ENCODE measurements at places on chromosomes 7 and 10.

DNA sequence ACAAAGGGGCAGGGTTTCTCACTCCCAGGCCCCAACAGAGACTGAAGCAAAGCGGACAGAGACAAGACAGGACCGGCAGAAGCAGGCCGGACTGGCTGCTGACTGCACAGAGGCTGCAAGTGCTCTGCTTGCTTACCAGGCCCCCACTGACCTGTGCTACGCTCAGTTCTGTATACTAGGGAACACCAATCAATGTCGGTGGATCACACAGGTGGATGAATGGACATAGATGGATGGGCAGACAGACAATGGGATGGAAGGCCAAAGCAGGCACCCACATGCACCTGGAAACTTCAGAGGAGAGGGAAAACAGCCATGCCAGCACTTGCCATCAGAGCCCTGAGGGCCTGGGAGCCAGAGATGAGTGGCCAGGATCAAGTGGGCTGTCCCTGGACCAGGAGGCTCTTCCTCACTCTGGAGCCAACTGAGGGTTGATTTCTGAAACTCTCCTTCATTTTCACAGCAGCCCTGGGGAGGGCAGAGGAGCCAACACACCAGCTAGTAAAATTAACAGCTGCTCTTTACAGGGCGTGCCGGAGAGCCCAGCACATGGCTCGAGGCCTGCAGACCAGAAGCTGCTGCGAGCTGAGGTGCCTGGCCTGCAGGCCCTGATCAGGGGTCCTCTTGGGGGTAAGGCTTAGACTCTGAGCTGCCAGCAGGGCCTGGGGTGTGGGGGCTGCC lies 243.6 kb downstream of the KCNMA1 start:
- peak; percentile 33 for DNase-seq

DNA sequence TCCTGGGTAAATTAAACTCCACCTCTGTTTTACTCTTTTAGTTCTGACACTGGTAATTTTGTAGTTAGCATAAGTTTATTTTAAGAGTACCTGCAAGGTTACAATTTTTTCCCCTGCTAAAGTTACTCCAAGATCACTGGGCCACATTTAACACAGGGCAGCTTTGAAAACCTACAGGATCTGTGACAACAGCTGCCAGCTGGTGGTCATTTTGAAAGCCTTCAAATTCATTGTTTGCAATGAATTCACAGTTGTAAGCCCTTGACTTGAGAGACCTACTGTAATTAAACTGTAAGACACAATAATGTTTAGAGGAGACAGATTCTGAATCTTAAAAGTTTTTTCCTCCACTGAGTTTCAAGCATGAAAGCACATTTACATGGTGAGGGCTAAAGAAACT lies 129.6 kb downstream of the CNOT4 start:
- DNase-seq, result peak; percentile 69

DNA sequence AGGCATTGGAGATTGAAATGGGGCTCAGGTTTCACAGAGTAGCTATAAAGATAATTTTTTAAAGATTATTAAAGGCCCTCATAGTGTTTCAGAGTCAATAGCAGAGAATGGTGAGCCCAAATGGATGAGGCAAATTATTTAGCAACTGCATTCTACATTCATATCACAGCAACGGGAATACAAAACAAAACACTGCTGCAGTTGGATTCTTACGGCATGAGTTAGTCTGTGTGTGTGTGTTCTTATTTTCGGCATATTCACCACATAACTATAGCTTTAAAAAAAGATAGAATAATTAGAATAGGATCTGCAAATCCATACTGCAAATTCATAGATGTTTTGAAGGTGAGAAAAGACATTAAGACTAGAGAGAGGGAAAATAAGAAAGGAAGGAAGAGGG lies 66.0 kb downstream of the SUGCT start:
- no peak for DNase-seq

DNA sequence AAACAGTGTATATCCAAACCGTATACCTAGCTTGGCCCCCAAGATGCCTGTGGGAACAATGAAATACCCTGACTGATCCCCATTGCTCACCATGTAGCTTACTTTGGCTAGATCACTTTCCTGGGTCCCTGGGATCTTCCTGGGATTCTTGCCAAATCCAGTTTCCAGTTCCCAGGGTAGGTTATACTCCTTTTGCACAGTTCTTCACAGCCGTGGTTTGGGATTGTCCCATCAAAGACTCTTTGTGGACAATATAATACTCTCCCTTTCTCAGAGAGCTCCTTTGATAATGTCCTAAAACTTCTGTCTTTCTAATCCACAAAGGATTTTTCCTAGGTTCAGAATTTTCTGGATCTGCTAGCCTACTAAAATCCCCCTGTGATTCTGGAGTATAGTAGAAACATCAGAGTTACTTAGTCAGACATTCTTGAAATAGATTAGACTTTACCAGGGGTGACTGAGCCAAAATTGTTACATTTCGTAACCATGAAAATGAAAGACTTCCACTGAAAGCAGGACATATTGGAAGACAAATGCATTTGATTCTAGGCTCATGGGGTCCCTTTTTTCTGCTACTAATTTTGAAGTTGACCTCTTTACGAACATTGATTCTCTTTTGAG lies 388.3 kb upstream of the ETV1 start:
- no peak for DNase-seq

GRCh38 chr10:130844310-130844709 lies 467.2 kb downstream of the TCERG1L start:
- no peak for DNase-seq

DNA sequence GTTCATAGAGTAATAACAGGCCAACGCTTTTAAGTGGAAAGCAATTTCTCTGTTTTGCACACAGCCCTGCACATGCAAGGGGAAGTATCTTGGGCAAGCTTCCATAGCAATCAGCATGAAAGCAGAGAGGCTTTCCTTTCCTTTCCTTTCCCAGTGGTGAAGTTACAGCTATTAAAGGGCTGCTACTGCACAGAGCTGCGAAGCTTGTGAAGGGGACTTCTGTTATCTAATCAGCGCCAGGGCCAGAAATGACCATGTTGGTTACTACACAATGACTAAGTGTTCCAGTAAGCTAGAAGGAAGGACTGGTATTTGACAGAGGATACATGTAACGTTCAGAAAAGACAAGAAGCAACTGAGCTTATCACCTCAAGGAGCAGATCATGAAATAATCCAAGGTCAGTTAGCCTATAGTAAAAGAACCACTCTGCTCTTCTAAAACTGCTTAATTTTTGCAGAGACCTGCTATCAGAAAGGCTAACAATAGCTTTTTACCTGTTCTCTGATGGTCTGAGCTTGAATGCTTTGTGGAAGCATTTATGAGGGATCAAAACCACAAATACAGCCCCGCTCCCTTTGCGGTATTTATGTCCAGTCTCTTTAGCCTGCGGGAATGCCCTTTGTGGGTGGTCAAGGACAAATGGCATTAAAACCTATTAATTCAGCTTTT lies 45.9 kb downstream of the SGMS1 start:
- DNase-seq, result no peak

GRCh38 chr10:14782691-14783363 lies 8.1 kb upstream of the FAM107B start:
- DNase-seq, result no peak

GRCh38 chr10:133616371-133617130 lies 10.0 kb downstream of the FRG2B start:
- no peak for DNase-seq

- DNase-seq, result peak; percentile 50
Observed at GRCh38 chr10:21494191-21495001, 31.1 kb downstream of the SKIDA1 start.

DNA sequence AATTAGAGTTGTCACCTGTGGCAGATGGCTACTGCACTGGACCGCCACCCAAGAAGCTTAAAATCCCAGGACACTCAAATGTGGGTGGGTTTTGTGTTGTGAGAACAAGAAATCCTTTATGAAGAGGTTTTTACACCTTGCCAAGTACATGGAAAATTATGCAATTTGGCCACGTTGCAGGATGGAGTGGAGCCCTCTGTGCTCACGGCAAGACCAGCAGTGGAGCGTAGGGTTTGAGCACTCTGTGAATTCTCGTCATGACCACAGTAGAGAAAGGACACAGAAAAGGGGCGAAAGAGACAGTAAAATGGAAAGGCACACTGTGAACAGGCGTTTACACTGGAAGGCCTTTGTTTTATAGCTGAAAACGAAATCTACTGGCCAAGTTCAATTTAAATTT lies 222.6 kb downstream of the ADARB2 start:
- no peak for DNase-seq
